ENCODE measurements at places on chromosomes 6 and 20.

DNA sequence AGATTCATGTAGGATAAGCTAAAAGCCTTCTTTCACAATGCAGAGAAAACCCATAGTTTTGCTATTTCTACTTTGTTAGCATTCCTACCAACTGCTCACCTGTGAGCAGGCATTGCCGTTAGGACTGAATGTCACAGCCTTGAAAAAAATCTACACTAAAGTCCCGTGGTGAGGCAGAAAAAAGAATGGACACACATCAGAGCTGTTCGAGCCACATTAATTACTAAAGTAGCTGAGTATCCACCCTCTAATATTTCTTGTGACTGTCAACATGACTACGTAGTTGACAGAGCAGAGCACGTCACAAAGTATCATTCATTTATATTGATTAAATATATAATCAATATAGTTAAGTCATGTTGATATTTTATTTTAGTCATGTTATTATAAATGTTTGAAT lies 10.1 kb downstream of the HDGFL1 start:
- DNase-seq, result no peak

- no peak for DNase-seq
Measured at GRCh38 chr20:54174457-54175175, 830 bp upstream of the CYP24A1 start.

- DNase-seq, result no peak
Measured at GRCh38 chr20:19742974-19743639, 15.0 kb upstream of the RIN2 start.

- no peak for DNase-seq
Measured at GRCh38 chr6:15505463-15505918, 157.3 kb downstream of the DTNBP1 start.

DNA sequence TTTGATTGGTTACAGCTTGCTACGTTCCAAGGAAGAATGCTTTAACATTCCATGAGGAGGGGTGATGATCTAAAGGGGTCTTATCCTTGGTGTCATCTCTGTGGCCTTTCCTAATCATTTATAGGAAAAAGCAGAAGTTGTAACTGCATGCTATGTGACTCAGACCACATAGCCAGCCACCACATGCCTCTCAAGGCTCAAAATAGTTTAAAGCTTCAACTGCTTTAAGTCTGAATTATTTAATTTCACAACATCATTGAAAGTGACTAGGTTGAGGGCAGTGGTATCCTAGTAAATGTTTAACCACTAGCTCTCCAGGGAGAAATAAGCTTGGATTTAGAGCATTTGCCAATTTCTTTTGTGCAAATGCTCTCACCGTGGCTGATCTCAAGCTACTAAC lies 29.7 kb downstream of the MC3R start:
- no peak for DNase-seq

DNA sequence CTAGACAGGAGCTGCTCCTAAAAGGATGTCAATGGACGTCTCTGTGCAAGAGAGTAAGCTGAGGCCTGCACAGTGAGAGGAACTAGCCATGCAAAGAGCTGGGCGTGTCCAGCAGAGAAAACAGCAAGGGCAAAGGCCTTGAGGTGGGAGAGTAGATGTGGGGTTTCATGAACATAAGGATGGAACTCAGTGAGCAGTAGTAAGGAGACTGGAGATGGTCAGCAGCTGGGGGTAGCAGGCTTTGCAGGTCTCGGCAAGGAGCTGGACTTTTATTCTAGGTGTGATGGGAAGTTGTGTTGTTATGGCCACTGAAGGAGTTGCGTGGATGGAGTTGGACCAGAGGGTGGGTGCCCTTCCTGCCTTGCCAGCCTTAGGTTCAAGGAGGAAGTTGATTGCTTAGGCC lies 90.7 kb upstream of the SIRPA start:
- no peak for DNase-seq

- DNase-seq, result no peak
Measured at GRCh38 chr20:44422083-44422482, 53.6 kb upstream of the TTPAL start.

DNA sequence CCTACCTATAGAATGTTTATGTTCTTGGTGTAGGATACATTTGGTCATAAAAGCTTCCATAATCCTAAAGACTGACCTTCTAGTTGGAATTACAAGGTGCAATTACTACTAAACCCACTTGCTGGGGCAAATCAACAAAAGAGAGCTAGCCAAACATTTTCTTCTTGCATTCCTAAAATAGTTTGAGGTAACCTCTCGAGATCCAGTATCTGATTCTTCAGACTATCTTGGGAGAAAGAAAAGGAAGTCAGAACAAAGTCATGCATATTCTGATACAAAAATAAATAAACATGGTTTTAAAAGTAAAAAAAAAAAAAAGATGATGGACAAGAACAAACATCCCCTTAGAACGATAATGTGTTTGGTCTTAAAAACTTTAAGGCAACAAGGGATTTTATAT lies 294.2 kb upstream of the RSPO3 start:
- DNase-seq, result no peak

- no peak for DNase-seq
Measured at GRCh38 chr20:53124075-53124551, 152.0 kb downstream of the TSHZ2 start.

DNA sequence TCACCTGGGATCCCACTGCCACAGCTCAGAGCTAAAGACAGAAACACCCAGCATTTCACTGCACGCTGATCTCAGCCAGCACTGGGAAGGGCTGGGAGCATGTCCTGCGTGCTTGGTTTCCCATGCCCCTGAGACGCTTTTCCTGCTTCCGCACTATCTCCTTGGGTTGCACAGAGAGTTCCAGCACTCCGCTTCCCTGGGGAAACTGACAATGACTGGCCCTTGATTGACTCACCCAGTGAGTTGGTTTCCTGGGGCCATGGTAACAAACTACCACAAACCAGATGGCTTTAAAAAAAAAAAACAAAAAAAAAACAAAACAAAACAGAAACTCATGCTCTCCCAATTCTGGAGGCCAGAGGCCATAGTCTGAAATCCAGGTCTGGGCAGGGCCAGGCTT lies 14.8 kb upstream of the MAS1L start:
- DNase-seq, result no peak

DNA sequence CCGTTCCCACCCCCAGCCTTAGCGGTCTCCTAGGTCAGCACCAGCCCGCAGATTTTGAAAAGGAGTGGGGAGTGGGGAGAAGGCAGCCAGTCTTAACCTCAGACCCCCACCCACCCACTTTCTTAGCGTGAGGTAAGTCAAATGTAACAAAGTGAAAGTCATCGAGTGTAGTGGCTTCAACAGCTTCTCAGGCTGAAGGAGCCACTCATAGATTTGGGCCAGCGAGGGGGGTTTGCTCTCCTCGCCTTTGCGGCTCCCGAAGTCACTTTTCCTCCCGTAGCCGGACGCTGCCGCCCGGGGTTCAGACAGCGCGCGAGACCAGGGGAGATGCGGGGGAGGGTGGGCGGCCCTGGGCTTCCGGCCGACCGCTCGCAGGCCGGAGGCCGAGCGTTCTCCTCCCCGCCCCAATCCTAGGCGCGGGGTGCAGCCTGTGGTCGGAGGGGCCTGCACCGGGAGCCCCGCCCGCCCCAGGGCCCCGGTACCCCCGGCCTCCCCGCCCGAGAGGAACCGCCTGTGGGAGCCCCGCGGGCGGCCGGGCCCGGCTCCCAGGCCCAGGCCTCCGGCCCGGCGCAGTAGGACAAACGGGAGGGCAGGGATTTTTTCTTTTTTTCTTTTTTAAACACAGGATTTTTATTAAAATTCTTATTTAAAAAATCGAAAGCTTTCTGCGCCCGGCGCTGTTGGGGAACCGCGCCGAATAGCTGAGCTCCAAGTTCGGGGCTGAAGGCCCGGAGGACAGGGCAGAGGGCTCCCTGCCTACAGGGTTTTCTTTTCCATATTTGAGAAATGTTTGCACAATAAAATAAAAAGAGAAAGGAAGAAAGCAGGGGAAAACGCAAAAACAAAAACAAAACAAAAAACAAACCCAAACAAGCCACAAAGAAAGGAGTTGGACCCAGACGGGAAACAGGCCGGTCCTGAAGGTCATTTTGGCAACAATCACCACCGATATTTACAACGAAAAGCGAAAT lies 3.2 kb downstream of the NKX2-2 start:
- no peak for DNase-seq

DNA sequence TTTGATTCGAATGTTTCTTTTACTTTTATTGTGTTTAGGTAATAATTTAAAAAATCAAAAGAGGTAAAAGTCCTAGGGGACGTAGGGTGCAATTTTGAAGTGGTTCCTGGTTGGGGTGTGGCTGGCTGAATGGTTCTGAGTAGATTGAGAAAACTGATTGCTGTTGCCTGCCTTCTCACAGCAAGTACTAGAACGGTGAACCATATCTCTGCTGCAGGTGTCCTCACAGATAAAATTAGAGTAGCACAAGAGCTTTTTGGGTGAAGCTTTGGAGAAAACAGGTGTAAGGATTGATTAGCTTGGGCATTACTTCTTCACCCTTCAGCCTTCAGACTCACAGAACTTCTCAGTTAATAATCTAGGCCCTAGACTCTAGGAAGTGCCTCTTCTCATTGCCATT lies 19.8 kb upstream of the GJA10 start:
- no peak for DNase-seq

DNA sequence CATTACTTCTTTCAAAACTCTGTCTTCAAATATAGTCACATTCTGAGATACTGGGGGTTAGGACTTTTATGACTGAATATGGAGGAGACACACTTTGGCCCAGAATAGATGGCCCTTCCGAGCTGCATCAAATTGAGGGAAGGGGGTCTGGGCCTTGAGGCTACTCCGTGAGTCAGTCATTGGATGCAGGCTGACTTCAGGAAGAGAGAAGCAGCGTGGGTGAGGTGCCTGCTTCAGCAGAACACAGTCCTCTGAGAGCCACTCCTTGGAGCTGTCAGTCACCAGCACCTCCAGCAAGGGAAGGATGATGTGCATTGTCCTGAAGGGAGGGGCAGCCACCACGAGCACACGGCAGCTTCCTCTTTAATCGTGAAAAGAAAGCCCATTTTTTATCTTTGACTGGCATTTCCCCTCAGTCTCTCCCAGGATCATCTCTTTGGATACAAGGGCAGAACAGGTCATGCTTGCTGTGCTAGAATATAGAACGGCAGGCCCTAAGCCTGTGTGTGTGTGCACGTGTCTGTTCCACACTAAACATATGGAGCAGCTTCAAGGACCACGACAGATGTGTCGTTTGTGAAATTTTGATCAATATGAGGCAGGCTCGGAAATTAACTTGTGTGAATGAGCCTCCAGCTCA lies 721.6 kb downstream of the KIF16B start:
- no peak for DNase-seq

DNA sequence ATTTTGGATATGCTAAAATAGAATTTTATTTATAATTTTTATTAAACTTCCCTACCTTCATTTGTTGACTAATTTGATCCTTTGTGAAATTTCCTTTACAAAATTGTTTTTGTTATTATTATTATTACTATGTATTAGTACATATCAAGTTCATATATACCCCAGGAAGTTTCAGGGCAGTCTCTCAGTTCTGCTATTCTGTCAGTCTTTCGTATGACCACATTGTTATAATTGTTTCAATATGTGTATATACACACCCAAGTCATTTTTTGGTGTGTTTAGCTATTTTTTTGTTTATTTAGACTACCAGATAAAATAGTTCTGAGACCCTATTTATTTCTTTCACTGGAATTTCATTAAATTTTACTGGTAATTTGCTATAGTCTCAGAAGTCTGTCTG lies 72.1 kb downstream of the NKAIN2 start:
- no peak for DNase-seq

DNA sequence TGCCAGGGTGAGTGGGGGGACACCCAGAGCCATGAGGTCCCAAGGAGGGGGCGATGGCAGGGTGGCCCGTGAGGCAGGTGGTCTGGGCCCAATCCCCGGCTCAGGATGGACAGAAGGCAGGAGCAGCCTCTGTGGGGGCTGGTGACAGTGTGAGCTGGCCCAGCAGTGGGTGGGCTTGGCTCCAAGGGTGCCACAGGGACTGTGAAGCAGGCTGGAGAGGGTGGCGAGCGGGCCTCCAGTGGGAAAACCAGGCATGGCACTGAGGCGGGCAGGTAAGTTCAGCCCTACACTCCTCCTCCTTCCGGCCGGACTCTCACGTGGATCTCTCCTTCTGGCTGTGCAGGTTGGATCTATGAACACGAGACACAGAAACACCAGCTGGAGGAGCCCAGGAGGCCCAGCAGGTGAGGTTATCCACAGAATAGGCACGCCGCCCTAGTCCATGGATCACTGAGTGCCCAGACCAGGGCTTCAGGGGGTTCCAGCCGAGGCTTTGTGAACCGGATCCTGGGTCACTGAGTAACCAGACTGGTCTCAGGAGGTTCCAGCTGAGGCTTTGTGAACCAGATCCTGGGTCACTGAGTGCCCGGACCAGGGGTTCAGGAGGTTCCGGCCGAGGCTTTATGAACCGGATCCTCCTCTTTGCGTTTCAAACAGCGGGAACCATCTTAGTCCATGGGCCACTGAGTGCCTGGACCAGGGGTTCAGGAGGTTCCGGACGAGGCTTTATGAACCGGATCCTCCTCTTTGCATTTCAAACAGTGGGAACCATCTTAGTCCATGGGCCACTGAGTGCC lies 76.4 kb upstream of the BHLHE23 start:
- DNase-seq, result no peak

- DNase-seq, result no peak
Measured at GRCh38 chr6:137552809-137553208, 58.6 kb upstream of the OLIG3 start.

DNA sequence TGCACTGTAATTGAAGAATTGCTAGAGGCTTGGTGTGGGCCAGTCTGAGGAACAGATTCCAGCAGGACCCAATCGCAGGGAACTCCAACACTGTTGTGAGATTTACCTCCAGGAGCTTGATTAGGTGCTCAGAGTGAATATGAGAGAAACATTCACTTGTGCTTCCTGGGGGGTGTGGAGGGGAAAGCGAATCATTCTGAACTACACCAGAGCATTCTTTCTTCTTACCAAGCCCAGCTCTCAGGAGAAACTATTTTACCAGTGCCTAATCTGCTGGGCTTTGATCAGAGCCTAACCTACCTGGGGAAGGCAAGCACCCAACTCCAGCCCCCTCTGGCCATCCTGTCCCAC lies 7.4 kb upstream of the SIRPB1 start:
- DNase-seq, result no peak

- DNase-seq, result no peak
Measured at GRCh38 chr6:73389854-73390253, 4.8 kb upstream of the DDX43 start.

GRCh38 chr20:20755231-20755630 lies 42.8 kb upstream of the RALGAPA2 start:
- no peak for DNase-seq

- DNase-seq, result no peak
Measured at GRCh38 chr6:3456395-3456897, 404 bp downstream of the SLC22A23 start.

GRCh38 chr6:40011844-40012243 lies 77.6 kb upstream of the MOCS1 start:
- DNase-seq, result no peak

Data from NK-92 treated with Interleukin-12 subunit alpha and Interleukin-12 subunit beta, amount 100 ng/mL, for 24 hours (cell line).